ENCODE measurements at places on chromosomes 6 and 20.

DNA sequence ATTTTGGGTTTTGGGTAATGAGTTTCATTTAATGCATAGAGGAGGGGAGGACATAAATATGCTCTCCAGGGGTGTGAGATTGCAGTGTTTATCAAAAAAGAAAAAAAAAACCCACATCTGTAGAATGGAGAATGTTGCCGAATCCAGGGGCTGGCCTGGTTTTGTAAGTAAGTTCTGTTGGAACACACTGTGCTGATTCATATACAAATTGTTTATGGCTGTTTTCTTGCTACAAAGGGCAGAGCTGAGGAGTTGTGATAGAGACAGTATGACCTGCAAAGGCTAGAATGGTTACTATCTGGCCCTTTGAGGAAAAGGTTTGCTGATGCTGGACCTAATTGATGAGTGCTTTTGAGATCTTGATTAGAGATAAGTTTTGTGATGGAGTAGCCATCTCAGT, 30.4 kb downstream of the SCAF8 start:
- DNase-seq = no peak

DNA sequence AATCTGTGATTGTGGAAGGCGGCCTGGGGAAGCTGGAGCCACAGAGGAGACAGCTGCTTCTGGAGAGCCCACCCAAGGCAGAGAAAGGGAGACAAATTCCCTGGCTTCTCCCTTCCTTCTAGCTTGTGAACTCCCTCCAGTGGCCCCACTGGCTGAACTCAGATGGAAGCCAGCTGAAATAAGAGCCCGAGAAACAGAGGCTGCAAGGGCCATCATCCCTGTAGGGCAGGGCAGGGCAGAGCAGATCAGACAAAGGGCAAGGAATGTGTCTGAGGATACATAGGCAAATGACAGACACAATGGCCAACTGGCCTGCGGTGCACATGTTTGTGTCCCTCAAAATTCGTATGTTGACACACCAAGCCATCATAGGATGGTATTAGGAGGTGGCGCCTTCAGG, 25.3 kb downstream of the MDFI start:
- peak; percentile 25 for DNase-seq

DNA sequence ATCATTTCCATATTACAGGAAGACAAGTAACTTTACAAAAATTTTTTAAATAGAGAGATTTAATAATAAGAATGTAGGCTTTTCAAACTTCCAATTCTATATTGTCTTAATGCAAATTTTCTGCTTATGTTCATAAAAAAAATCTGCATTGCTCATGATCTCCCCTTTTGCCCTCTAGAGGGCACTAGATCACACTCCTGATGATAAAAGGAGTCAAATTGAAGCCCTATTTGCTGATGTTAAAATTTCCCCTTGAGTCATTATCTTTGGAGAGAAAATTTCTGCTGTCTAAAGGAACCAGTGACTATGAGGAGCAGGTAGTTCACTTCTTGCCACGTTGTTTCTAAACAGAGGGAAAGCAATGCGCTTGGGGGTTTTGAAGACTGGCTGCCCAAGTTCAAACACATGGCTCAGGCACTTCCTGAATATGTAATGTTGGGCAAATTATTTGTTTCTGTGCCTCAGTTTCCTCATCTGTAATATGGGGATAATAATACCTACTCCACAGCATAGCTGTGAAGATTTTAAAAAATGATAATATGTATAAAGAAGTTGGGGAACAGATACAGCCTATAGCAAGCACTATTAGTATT, 874.2 kb downstream of the TFAP2A start:
- no peak for DNase-seq

- no peak for DNase-seq
These were observed 569 bp upstream of the CDC5L start for GRCh38 chr6:44386929-44387345.

DNA sequence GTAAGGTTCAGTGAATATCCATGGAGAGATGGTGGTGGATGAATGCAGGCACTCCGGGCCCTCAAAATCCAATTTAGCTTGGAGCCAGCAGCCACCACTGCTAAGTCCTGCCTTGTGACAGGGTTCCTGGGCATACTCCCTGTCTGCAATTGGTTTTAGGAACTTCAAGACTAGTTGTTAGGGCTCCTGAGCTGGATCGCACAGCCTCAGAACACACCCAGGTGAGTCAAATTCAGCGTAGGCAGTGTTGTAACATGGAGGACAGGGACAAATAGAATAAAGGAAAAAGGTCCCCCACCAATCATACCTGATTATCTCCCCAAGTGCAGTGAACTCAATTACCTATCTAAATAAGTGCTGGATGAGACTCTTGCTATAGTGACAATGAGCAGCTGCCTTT, 74.6 kb downstream of the PERP start:
- no peak for DNase-seq

DNA sequence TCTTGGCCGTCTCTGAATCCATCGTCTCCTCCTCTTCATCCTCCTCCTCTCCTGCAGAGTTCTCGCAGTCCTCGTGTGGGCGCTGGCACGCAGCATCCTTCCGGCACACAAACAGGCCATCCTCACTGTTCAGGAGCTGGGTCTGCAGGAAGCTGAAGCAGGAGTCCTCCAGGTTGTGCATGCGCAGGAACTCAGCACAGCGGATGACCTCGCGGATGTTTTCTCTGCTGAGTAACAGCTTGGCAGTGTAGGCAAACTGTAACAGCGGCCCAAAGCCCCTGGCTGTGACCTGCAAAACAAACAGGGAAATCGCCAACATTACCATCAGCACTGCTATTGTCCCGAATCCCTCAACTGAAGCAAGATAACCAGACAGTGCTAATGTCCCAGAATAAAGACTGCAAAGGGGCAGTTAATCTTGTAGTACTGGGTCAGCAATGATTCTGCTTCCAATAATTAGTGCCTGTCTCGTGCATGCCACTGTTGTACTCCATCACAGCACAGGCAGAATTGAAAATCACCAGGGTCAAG, 57.4 kb downstream of the GJA10 start:
- DNase-seq = no peak

- no peak for DNase-seq
These were observed 494.7 kb upstream of the MAP3K7 start for GRCh38 chr6:91081452-91082067.

All from right forelimb (tissue), 1 donor.